ENCODE measurements at places on chromosomes 12 and 14.

GRCh38 chr12:20260851-20261250 lies 107.5 kb upstream of the PDE3A start:
- no peak for DNase-seq

GRCh38 chr14:58978343-58978742 lies 210.1 kb upstream of the DAAM1 start:
- no peak for DNase-seq

DNA sequence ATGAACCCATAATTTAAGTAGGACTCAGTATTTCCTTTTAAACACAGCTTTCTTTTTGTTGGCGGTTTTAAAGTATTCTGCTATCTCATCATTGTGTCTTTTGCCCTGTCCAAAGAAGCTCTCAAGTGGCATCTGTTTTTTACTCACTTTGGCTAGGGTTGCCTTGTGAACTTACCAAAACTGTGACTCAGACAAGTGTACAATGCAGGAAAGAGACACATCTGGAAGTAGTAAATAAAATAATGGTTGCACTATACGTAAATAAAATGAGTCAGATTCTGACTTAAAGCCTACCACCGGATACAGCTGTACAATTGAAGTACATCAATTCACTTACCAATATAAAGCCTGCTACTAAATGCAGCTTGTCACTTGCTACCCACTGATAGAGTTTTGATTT lies 619.2 kb upstream of the LRFN5 start:
- DNase-seq = no peak

GRCh38 chr12:6958609-6959057 lies 7.5 kb downstream of the PTPN6 start:
- no peak for DNase-seq

GRCh38 chr14:59086241-59086882 lies 102.1 kb upstream of the DAAM1 start:
- no peak for DNase-seq

GRCh38 chr14:48331421-48331820 lies 656.0 kb upstream of the MDGA2 start:
- DNase-seq = no peak

DNA sequence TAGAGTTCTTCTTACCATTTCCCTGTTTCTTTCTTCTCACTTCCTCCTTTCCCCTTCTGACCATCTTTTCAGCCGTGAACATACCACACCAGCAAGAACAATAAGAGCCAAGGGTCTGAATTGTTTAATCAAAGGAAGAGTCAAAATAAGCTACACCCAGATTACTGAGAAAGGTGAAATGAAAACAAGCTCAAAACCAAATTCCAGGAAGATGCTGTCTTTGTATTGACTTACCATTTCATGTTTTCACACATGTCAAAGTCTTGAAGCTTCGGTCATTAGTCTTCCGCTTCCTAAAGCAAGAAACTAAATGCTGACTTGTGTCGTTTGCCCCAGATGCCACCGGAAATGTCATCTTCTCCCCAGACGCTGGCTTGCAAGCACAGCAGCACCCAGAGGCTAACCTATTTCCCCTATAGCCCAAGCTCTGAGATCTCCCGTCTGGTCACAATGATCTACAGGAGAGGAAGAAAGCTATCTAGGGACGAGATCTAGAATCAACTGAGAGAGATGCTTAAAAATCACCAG lies 136.5 kb upstream of the AMIGO2 start:
- DNase-seq = peak; percentile 87

DNA sequence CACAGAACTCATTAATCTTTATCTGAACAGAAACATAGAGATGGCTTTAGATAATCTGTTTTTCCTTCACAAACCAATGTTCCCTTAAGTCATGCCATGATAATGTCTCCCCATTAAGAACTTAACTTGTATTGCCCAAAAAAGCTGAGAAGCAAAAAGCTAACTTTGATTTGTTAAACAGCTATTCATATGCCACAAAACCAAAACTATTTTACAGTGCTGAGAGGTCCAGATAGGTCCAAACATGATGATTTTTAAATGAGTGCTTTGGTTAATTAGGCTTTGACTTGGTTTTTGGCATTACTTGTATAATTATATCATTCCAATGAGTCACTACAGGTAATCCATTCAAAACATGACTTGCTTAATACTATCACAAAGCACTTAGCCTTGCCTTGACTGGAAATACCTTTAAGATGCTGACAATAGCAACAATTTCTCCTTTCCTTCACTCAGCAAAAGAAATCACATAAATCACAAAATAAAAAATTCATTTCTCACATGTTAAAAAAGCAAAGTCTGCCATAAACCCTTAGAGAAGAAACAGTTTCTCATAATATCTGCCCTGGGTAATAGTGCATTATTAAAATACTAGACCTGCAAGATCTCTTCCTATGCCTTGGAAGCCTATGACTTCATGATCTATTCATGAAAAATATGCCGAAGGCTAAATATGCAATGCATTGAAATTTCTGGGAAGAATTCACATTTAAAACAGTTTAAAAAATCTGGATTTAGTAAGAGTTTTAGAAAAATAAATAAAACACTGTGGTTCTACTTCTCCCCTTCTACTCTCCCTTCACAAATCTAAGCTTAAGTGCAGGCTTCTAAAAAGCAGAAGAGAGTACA lies 52.0 kb upstream of the SAV1 start:
- no peak for DNase-seq

DNA sequence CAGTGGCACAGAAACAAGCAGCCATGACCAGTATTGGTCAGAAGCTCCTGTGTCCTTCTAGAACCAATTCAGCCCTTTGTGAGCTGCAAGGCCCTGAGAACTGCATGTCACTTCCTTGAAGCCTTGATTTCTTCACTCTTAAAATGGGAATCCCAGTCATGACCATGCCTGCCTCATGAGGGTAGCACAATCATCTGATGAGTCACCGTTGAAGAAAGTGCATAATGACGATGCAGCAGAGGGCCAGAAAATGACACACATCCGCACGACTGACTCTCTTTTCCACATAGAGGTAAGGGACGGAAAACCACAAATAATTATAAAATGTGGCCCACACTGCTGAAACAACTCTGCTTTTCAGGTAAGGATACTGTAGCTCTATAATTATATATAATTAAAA lies 777.4 kb downstream of the BCL11B start:
- DNase-seq = peak; percentile 63

- no peak for DNase-seq
Observed at GRCh38 chr14:74988131-74988530, 14.6 kb upstream of the EIF2B2 start.

DNA sequence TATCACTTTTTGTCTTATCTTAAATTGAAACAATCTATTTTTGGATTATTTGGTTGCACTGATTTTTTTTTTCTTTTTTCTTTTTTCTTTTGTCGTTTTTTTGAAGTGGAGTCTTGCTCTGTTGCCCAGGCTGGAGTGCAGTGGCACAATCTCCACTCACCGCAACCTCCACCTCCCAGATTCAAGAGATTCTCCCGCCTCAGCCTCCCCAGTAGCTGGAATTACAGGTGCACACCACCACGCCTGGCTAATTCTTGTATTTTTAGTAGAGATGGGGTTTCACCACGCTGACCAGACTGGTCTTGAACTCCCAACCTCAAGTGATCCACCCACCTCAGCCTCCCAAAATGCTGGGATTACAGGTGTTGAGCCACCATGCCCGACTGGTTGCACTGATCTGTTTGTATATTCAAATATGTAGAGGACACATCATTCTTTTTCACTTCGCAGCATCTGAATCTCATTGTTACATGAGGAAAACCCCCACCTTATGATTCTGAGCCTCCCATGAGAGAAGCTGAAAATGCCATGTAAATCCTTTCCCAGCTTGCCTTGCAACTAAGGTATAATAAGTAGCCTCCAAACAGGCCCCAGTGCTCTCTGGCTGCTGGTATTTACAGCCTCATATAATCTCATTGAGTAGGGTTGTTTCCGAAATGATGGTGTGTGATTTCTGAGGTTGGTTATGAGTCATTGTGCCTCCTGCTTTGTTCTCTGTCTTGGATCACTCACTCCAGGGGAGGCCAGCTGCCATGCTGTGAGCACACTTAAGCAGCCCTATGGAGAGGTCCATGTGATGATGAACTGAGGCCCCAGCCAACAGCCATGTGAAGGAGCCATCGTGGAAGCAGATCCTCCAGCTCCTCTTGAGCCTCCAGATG lies 5.2 kb upstream of the HSP90B1 start:
- DNase-seq = peak; percentile 81

GRCh38 chr12:122243965-122244364 lies 18.1 kb upstream of the DIABLO start:
- peak; percentile 71 for DNase-seq

GRCh38 chr12:18578191-18578590 lies 159.6 kb downstream of the PLCZ1 start:
- DNase-seq = no peak

- no peak for DNase-seq
Observed at GRCh38 chr14:67270145-67270753, 29.0 kb downstream of the PALS1 start.

DNA sequence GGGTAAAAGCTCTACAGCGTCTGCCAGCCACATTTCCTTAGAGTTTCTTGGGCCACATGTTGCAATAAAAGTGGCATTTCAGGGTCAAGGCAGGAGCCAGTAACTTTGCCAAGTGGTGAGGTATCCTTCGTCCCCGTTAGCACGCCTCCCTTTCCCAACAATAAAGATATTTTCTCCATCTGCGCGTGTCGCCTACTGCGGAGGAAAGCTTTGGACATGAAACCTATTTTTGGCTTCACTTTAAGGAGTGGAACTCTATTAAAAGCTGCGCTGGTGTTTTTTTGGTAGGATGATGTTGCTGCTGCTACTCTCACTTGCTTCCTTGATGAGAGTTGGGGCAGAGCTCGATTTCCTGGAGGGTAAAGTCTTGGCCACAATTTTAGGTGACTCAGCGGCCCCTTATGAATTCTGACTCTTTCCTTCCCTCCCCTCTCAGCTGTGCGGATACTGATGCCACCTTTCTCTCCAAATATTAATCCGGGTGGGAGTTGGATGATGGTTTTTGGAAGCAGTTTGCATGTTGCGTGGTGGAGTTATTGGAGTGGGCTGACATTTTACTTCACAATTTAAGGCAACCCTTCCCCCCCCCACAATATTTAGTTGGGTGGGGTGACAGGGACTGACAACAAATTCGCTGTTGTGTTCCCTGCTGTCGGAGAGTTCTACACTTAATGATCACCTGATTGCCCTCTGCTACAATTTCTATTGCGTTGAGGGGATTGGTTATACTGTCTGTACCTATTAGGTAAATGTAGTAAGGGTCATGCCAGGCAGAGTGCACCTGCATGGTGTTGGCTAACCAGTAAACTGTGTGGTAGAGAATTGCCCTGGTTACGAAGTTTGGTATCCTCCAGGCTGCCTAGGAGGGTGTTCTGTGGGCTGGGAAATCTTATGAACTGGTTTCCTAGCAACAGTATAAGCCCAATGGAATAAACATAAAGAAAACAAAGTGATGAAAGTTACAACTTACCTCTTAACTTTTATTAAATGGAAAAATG lies 1.1 kb downstream of the CCDC91 start:
- DNase-seq = peak; percentile 76

- no peak for DNase-seq
Observed at GRCh38 chr14:61260939-61261776, 20.0 kb downstream of the TMEM30B start.

DNA sequence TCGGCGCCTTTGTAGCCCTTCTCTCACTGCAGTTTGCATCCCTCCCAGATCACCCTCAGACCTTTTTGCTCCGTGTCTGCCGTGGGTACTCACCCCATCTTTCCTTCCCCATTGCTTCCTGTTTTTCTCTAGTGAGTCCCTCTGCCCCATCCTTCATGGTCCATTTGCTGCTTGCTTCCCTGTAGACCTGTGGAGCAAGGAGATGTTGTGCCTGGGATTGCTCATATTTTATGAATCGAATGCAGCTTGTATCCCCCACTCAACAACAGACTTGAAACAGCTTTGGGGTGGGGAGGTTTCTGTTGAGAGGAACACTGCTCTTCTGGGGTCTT lies 661 bp downstream of the DENR start:
- DNase-seq = no peak

GRCh38 chr14:39763402-39763890 lies 331.2 kb upstream of the FBXO33 start:
- DNase-seq = no peak

DNA sequence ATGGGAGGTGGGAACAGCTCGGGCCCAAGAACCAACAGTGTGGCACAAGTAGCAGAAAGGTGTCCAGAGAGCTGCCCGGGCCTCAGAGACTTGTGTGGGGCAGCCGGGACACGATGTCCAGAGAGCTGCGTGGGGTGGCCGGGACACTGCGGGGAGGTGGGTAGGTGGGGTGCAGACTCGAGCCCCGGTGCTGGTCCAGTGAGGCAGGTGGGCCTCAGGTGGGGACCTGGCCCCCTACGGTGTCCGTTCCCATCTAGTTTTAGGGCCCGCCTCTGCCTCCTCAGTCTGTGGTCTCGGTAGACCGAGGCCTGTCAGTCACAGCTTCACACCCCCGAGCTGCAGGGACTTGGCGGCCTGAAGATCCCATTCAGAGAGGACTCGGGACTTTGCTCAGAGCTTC lies 6.3 kb upstream of the FBRSL1 start:
- DNase-seq = no peak

DNA sequence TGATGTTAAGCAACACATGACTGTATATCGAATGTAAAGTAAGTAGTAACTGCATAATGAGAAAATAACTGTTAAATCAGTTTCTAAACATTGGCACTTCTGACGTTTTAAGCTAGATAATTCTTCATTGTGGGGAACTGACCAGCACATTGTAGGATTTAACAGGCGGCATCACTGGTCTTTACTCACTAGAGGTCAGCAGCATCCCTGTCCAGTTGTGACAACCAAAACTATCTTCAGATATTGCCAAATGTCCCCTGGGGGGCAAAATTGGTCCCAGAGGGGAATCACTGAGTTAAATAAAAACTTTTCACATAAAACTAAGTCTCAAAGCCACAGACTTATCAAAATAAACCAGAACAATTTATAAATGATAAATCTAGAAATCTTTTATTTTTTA lies 65.3 kb downstream of the BLTP3B start:
- no peak for DNase-seq

DNA sequence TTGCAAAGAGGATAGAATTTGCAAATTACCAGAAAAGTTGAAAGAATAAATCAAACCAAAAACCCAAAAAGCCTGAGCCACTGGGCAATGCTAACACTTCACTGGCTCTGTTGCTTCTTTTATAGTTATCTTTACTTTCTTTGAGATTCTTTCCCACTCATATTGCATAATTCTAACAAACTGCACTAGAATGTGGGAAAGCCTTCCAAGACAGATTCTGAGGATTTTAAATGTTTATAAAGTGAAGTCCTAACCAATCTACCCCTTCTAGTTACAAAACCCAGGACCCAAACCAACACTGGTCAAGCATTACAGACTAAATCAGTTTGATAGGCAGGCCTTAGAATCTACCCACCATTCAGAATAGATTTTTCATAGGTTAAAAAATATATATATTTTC lies 150.9 kb downstream of the MED13L start:
- DNase-seq = no peak

DNA sequence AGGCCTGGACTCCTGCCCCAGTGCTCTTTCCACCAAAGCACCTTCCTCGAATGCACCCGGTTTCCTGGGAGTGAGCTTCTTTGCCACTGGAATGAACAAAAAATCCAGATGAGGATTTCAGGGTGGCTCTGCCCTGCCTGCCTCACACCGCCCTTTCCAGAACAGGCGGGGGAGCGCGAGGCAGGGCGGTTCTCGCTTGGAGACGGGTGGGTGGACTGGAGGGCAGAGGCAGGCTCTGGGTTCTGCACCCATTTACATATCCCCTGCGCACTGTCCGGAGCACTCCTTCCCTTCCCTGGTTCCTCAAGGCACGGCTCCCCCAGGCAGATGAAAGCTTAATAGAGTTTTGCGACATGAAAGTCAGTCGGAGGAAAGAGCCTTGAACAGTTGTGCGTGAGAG lies 69.7 kb upstream of the DLK1 start:
- DNase-seq = no peak
